ENCODE measurements at places on chromosomes 7 and 10.

- DNase-seq, result peak; percentile 58
These were observed 13.1 kb upstream of the ARPC1A start for GRCh38 chr7:99312316-99313203.

DNA sequence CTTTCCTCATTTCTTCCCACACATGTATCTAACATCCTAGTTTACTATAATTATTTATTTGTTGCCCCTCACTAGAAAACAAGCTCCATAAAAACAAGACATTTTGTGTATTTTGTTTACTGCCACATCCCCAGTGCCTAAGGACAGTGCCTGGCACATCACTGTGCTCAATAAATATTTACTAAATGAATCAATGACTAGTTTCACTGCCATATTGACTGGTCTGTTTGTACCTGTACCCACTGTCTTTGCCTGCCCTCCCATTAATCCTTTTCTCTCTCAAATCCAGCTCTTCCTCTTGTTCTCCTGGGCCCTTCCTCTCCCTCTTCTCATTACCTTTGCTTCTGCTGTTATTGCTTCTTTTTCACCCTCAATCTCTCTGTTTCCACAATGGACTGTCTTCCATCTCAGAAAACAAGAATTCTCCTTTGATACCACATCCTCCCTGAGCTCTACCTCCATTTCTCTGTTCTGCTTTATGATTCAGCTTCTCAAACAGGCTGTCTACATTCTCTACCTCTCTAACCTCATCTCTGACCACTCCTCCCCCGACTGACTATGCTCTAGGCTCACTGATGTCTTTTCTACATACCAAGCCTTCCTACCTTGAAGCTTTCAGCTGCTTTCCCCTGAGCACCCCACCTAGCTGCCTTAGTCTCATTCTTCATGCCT is 8.3 kb upstream of the FAM133B start:
- no peak for DNase-seq

DNA sequence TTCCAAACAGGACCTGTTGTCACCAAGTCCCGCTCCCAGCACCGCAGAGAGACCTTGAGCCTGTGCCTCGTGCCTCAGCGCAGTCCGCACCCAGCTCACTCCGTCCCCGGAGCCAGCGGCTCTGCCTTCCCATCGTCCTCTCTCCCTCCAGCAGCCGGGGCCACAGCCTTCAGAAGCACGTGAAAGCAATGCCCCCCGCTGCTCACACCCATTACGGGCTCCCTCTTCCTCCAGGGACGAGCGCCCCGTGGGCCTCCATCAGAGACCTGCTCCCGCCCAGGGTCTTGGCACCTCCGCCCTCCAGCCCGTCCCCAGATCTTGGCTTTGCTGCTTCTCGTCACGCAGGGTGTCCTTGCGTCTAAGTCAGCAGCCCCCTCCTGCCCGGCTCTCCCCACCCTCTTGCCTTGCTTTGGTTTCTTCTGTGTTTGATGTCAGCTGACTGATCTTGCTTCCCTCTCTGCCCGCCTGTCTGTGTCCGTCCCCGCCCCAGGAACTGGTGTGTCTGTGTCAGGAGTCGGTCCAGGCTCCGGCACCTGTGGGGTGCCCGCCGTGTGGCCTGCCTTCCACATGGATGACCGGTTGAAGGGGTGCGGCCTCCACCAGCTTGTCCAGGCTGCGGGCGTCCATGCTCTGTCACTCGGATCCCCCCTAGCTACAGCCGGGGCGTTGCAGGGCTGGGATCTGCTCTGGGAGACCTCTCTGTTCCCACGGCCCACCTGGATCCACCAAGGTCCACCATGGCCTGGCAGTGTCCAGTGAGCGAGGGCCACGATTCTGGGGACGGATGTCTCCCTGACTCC is 61.9 kb downstream of the FOXL3 start:
- DNase-seq, result no peak

GRCh38 chr7:150875791-150876190 is 23.5 kb downstream of the AOC1 start:
- no peak for DNase-seq

DNA sequence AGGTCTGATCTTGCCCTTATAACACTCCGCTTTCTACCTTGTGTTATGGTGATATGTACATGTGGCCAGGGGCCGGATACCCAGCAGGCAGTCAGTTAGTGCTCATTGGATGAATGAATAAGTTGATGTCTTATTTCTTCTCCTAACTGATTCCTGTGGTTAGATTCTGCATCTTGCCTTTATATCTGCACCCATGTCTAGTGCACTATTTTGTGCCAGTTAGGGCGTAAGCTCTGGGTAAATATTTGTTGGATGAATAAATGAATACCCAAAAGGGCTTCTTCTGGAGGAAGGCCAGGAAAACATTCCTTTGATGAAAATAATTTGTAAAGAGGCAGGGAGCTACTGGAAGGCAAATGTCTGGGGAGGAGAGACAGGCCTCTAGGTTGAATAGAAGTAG is 148.2 kb downstream of the CHN2 start:
- DNase-seq, result no peak

GRCh38 chr7:95632609-95633008 is 36.3 kb upstream of the PDK4 start:
- no peak for DNase-seq

GRCh38 chr7:130490888-130491804 is 739 bp upstream of the MEST start:
- DNase-seq, result no peak

DNA sequence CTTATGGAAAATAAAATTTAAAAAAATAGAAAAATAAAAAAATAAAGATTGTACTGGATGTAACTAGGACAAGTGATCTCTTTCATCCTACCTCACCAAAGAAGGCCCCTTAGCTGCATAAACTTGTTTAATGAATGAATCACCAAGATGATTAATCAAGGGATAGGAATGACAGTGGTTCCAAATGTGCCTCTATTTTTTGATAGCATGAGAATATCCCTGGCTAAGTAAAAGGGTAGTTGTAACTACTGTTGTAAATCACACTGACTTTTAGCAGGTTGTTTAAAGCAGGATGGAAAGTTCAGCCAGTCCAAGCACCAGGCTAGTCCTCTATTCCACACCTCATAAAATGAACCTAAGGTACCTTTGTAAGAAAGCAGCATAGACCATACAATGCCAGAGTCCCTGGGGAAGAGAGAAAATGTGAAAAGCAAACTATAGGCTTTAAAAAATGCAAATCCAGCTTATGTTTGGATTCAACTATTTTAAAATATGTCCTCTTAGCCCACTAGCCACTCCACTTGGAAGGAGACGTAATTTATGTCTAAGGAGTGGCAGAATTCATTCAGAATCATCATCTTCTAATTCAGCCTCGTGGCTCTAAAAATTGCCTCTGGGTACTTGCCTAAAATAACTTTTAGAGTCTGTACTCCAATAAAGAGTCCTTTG is 126.8 kb downstream of the SKIDA1 start:
- no peak for DNase-seq

- no peak for DNase-seq
These were observed 66.3 kb downstream of the CHST15 start for GRCh38 chr10:124027031-124027611.

DNA sequence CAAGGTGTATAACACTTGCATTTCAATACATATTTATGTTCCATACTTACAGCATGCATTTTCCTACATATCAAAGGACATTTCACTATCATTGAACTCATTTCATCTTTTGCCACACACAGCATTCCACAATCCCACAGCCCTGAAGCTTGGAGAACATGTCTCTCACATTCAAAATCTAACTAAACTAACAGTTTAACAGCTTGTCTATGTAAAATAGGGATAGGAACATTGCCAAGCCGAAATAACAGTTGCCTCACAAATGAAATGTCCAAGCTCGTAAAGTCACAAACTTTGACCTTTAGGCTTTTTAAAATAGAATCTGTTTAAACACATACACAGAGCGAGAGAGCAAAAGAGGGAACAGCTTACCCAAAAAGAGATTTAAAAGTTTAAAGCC is 65.3 kb downstream of the HGF start:
- no peak for DNase-seq

GRCh38 chr7:124672011-124672410 is 93.6 kb downstream of the GPR37 start:
- DNase-seq, result no peak

- DNase-seq, result no peak
These were observed 9.5 kb upstream of the TCERG1L start for GRCh38 chr10:131320860-131321604.

GRCh38 chr7:156731651-156732050 is 91.1 kb downstream of the RNF32 start:
- DNase-seq, result no peak
